ENCODE measurements at places on chromosomes 2 and 18. TPM values are rescaled to one million over a fixed set of nuclear protein-coding genes. Genes with fewer than 3 reads are reported as not detected.

- no peak for DNase-seq
Measured at GRCh38 chr2:61266632-61267505, 104.9 kb downstream of the C2orf74 start.

DNA sequence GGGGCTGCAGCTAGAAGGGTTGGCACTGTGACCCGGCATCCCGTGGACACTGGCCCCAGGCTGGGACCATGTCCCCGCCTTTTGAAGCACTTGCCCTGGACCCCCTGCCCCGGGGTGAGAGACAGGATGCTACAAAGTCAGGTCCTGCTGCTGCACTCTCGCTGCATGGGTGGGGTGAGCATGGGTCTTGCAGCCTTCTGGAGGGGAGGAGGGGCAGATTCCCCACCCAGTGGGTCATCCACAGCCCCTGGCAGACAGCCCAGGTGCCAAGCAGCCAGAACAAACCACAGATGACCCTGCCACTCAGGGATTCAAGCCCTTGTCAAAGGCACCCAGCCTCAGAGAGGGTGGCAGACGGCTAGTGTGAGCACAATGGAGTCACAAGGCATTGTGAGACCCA lies 5.7 kb upstream of the NMUR1 start:
- no peak for DNase-seq

DNA sequence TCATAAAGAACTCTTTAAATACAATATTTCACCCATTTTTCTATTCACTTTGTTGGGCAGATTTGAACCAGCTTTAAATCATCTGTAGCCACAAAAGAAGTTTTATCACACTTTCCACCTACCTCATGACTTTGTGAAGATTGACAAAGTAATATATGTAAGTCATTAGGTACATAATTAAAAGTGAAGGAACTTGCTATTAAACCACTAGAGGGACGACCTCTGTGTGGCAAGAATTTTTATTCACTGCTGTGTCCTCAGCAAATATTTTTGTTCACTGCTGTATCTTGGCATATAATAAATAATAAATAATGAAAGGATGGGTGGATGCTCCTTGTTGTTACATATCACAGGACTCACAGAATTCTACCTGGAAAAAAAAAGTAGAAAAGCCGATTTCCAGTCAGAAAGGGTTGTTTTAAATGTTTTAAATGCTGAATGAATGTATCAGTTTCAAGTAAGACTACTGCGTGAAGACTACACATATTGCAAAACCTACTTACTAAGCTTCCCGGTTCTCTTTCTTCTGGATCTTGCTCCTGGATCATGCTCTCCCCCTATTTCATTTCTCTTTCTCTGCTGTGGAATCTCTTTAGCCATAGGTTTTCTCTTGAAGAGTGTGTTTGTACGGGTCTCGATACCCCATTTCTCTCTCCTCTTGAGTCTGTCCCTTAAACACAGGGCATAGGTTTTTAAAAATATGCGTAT lies 44.8 kb downstream of the KCMF1 start:
- DNase-seq: no peak

DNA sequence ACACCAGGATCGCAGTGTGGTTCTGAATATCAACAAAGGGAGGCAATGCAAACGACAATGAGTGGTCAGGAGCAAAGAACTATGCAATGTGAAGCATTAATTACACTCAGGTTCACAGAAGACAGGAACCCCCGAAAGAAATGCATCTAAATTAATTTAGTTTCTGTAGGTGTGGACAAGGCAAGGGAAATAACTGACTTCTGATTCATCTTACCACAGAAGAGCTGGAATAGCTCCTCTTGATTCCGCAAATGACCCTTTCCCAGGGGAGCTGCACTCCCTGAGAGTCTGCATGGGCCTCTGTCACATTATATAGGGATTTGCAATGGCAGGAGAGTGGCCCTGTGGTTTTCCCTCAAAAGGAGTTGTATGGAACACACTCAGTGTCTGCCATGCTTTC lies 263.9 kb upstream of the APCDD1 start:
- DNase-seq: no peak

- DNase-seq: peak; percentile 91
Measured at GRCh38 chr2:207330912-207331311, 165.2 kb upstream of the KLF7 start.

DNA sequence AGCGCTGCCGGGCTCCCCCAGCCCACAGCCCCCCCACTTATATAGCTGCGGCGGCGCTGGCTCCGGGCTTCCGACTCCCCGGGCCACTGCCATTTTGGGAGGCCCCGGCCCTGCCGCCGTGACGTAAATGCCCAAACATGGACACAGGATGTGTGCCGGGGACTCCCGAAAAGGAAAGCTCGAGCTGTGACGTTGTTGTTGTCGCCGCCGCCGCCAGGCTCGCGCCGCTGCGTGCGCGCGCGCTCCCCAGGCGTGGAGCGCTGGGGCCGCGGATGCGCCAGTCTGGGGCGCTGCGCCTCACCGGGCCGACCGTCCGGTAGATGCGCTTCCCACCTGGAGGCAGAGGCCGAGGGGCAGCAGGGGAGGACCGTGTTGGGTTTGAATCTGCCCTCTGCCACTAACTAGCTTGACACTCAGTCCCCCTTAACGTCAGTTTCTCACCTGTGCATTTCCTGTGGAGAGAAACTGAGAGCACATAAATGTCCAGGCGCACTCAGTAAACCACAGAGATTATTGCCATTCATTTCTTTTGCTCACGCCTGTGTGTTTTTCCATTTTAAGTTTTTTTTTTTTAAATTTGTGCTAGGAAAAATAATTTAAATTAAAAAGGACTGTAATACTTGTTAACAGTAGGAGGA lies at the start of gene EGR4:
Gene EGR4 (minus strand): TSS at position 15 of the 638 bp plus-strand sequence. CDS start 231 bp downstream, outside the sequence.
- DNase-seq: no peak

GRCh38 chr2:120210270-120210693 lies 12.9 kb downstream of the TMEM185B start:
- DNase-seq: no peak

GRCh38 chr2:157857881-157858280 lies 18.2 kb downstream of the ACVR1 start:
- no peak for DNase-seq

DNA sequence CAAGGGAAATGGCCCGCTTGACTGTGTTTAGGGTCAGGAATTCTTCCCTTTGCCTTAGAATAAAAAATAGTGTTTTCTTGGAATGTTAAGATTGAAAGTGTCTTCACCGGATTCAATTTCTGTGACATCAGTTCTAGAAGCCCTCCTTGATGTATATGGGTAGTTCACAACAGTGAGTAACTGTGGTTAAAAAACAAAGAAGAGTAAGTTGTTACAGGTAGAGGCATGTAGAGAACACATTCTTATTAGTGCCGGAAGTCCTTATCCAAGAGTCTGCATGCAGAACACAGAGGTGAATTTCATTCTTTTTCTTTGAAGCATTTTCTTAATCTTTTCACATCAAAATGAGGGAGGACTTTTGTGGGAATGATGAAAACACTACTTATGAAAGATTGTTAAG lies 105.5 kb downstream of the FMNL2 start:
- DNase-seq: no peak

DNA sequence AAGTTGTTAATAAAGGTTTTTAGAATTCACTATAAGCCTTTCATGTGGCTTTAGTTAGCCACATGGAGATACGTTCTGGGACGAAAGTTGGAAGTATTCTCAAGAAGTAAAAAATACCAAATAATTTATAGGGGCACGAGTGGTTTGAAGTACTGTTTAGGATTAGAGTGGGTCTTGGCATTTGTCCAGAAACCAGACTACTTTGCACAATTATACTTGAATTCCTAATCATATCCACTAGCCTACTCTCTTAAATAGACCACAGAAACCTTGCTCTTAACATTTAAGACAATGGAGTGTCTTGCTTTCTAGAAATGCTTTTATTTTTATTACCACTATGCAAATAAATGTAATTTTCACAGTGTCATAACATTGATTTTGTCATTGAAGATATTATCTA lies 44.6 kb downstream of the UBE2E3 start:
- no peak for DNase-seq

DNA sequence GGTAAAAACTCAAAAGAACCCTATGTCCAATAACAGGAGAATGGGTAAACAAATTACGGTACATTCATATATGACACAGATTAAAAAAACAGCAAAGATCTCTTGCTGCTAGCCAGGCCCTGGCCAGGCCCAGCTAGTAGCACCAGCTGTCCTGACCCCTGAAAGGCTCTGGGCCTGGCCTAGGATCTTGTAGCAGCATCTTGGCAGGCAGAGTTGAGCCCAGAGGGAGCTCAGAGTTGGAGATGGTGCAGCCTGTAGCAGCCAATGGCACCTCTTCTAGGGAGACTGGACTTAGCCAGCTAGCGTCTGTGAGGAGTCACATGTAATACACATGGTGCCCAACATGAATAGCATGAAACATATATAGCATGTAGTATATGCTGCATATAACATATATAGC lies 69.1 kb downstream of the HS6ST1 start:
- DNase-seq: no peak

- no peak for DNase-seq
Measured at GRCh38 chr2:130818809-130819208, 17.9 kb upstream of the ARHGEF4 start.

- DNase-seq: no peak
Measured at GRCh38 chr2:138956116-138956515, 175.9 kb upstream of the NXPH2 start.

DNA sequence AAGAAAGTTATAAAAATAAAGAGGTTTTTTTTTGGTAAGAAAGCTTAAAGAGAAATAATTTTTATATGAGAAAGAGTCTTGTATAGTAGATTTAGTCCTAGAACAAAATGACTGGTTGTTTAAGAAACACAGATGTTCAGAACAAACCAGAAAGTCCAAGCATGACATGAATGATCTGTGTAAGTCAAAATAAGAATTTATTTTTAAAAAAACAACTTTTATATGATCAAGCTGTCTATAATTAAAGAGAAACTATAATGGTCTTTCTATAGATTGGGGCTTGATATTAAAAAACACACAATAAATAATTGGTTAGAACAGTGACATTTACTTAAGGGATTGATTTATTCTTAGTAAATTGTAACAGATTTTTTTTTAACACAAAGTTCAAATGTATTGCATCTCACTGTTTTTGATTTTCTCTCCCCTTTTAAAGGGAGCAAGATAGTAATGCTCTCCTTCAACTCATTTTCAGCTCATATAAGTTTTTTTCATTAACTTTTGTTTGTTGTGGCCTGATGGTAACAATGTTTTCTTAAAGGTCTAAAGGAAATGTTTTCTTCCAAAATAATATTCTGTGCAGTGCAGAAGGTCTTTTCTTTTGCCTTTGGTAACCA lies 1256.8 kb downstream of the LRP1B start:
- no peak for DNase-seq

DNA sequence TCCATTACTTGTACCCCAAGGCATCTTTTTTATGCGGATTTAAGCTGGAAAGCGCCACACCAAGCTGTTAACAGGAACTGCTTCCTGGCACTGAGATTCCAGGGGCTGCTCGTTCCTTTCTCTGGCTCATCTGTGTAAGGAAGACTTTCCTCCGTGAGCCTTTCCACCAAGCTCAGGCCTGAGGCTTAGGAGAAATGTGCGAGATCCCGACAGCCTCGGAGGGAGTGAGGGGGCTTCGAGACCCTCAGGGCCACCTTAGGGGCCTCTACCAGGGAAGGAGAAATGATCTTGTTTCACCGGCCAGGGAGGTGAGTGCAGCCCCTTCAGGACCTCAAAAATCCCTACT lies 17.1 kb downstream of the B3GNT7 start:
- no peak for DNase-seq

DNA sequence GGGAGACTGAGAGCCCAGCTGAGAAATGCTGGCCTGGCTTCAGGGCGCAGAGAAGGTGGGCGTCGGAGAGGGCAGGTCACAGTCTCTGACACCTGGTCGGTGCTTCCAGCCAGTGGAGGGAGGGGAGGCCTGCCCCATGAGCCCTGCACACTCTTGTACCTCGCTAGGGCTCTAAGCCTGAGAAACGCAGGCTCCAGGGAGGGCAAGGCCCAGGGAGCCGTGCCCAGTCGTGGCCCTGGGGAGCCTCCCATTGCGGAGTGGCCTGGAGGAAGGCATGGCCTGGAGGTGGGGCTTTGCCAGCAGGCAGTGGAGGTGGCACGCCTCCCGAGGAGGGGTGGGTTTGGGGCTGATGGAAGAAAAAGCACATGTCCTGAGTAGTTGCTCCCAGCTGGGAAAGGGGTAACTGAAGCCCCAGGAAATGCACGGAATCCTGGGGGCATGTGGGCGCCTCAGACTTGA lies 39.0 kb downstream of the MTERF4 start:
- DNase-seq: no peak

- no peak for DNase-seq
Measured at GRCh38 chr2:156956161-156956560, 301.3 kb upstream of the GALNT5 start.

- DNase-seq: no peak
Measured at GRCh38 chr2:109006971-109007370, 18.0 kb upstream of the EDAR start.

- DNase-seq: no peak
Measured at GRCh38 chr2:73718421-73718820, 18.7 kb downstream of the TPRKB start.

DNA sequence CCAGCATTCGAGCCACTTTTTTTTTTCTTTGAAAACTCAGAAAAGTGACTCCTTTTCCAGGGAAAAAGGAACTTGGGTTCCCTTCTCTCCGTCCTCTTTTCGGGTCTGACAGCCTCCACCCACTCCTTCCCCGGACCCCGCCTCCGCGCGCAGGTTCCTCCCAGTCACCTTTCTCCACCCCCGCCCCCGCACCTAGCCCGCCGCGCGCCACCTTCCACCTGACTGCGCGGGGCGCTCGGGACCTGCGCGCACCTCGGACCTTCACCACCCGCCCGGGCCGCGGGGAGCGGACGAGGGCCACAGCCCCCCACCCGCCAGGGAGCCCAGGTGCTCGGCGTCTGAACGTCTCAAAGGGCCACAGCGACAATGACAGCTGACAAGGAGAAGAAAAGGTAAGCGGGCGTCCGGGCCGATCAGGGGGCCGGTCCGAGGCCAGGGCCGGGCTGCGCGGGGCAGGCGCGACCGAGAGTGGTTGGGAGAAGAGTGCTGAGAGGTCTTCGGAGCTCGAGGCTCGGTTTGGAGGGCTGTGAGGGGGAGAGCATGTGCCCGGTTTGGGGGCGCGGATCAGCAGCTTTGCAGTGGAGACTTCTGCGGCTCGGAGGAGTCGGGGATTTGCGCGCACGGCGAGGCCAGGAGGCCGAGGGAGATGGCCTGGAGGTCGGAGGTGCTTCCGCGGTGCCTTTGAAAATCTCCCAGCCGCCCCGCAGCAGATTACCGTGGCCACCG lies 502 bp downstream of the EPAS1 start:
- no peak for DNase-seq

- DNase-seq: no peak
Measured at GRCh38 chr18:61587865-61588264, 254.6 kb downstream of the CDH20 start.

- no peak for DNase-seq
Measured at GRCh38 chr2:2324565-2325101, 6.4 kb downstream of the MYT1L start.

- DNase-seq: no peak
Measured at GRCh38 chr2:171794918-171795317, 99.1 kb downstream of the SLC25A12 start.

Gene LIMS2
- total RNA-seq: 1.2 TPM

Gene NETO1
- 11.6 TPM for total RNA-seq

Gene ASTL
- total RNA-seq: not detected

Gene UPP2
- not detected for total RNA-seq

Gene RNU2-63P
- total RNA-seq: not detected

Gene MAP2
- 4.0 TPM for total RNA-seq

Gene C2orf42
- total RNA-seq: 8.1 TPM

Gene SIX2
- total RNA-seq: 3.1 TPM

Gene FZD7
- 34.8 TPM for total RNA-seq

Gene MRPS9
- 34.7 TPM for total RNA-seq

Gene FKBP1B
- total RNA-seq: 20.6 TPM

Gene GPR39
- 10.8 TPM for total RNA-seq

Gene IL36RN
- not detected for total RNA-seq

Gene FTCDNL1
- total RNA-seq: 0.06 TPM

Gene CHCHD5
- total RNA-seq: 42.3 TPM

Gene RRM2
- total RNA-seq: 214 TPM

Gene C1GALT1C1L
- total RNA-seq: 1.1 TPM
